ENCODE measurements at places on chromosomes 2 and 18.

DNA sequence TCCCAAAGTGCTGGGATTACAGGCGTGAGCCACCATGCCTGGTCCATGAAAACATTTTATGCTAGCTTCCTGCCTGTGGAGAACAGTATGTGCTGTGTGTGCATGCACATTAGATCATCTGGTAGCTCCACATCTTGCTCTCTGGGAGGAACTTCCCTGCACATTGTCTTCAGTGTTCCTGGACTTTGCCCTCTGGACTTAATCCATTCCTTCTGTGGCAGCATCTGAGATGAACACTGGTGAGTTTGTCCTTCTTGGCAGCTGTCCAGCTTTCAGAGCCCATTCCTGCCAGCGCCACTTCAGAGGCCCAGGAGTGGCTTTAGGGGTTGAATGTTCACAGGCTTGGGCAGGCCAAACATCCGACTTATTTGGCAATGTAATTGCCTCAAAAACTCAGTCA lies 65.2 kb downstream of the POU3F3 start:
- no peak for DNase-seq

DNA sequence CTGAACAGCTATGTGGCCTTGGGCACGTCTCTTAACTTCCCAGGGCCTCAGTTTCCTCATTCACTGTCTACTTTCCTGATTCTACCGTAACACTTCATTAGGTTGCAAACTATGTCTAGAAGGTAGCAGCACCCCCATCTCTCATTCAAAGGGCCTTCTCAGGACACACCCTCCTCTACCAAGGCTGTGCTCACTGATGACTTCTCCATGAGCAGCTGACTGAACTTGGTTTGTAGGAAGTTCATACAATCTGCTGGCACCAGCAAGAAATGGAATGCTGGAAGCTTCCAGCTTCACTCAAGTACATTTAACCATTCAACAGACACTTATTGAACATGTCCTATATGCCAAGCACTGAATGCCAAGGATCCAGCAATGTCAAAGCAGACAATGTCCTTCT lies 250.8 kb upstream of the CTAGE1 start:
- DNase-seq = no peak

DNA sequence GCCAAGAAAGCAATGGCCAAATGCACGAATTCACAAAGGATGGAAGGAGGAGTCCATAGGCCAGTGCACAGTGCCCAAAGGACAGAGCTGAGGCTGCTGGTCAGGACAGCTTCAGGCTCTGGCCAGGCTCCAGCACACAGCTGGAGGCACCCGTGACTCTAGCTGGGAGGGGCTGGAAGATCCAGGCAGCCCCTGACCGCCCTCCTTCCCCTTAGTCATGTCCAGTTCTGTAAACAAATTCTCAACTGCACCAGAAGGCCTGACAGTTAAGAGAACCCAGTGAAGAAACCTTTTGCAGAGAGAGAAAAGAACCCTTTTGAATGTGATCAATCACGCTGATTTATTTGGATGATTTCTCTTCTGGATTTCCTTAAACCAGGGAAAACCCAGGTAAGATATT lies 7.7 kb upstream of the YWHAQ start:
- peak; percentile 88 for DNase-seq

DNA sequence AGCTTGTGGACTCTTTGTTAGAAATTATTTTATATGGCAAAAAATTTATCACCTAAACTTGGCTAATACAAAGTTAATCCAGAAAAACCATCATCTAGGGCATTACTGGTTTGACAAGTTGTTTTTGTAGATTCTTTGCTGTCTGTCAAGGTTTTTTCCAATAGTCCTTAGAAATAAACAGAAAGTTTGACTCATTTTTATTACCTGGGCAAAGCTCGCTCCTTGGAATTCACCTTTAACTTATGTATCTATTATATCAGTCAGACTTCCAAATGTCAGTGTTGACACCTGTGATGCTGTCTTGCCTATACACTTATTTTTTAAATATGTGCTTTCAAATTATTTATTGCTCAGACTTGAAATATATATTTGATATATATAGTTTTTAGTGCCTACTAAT lies 21.7 kb downstream of the LAMA3 start:
- DNase-seq = no peak

GRCh38 chr2:171407030-171407675 lies 26.6 kb downstream of the METTL8 start:
- no peak for DNase-seq

All from caudate nucleus (tissue), 63 donors.